B cell (primary cell): ENCODE measurements at places on chromosomes 7 and 10. TPM values are rescaled to one million over a fixed set of nuclear protein-coding genes. Genes with fewer than 3 reads are reported as not detected.

MYH16 gene
- total RNA-seq, result not detected in 2 replicates

LRIT1 gene
- not detected in 2 replicates for total RNA-seq

STEAP2 gene
- not detected in 2 replicates for total RNA-seq

CALHM3 gene
- total RNA-seq, result not detected in 2 replicates

DEPP1 gene
- not detected in 2 replicates for total RNA-seq

NME8 gene
- not detected in 2 replicates for total RNA-seq

MYOZ1 gene
- not detected in 2 replicates for total RNA-seq

GATA3 gene
- total RNA-seq, result 0.49 and 0.94 TPM in 2 replicates

EPO gene
- not detected in 2 replicates for total RNA-seq

TLX1 gene
- total RNA-seq, result not detected in 2 replicates

DPYSL4 gene
- 0.22 TPM in 1 of 2 replicates, not detected in the other for total RNA-seq

OPALIN gene
- not detected in 2 replicates for total RNA-seq

YWHAG gene
- 51.6 and 51.9 TPM in 2 replicates for total RNA-seq

WDFY4 gene
- 560 and 570 TPM in 2 replicates for total RNA-seq

TSPAN14 gene
- 54.9 and 55.3 TPM in 2 replicates for total RNA-seq

CAV2 gene
- not detected in 2 replicates for total RNA-seq

COL13A1 gene
- not detected in 2 replicates for total RNA-seq

CDK1 gene
- total RNA-seq, result 0.71 and 1.1 TPM in 2 replicates

INTS15 gene
- 57.1 and 57.8 TPM in 2 replicates for total RNA-seq

CDHR1 gene
- total RNA-seq, result 1.3 and 1.7 TPM in 2 replicates

FGL2 gene
- 6.5 and 7.0 TPM in 2 replicates for total RNA-seq

ZNF488 gene
- not detected in 2 replicates for total RNA-seq

PANK1 gene
- 1.8 and 2.9 TPM in 2 replicates for total RNA-seq

ADAM22 gene
- total RNA-seq, result 1.8 and 2.0 TPM in 2 replicates

VPS26A gene
- 29.9 and 35.3 TPM in 2 replicates for total RNA-seq

PLEKHS1 gene
- not detected in 2 replicates for total RNA-seq

INHBA gene
- total RNA-seq, result not detected in 2 replicates

UTF1 gene
- total RNA-seq, result 0.25 TPM in 1 of 2 replicates, not detected in the other

ZNF107 gene
- total RNA-seq, result 70.7 and 73.7 TPM in 2 replicates

SPDYE2 gene
- total RNA-seq, result 0.47 and 0.58 TPM in 2 replicates

PPP1R17 gene
- total RNA-seq, result 0.20 TPM in 1 of 2 replicates, not detected in the other

SEMA3A gene
- 0.41 TPM in 1 of 2 replicates, not detected in the other for total RNA-seq

SPDYE8 gene
- total RNA-seq, result not detected in 2 replicates

GPR141 gene
- total RNA-seq, result not detected in 2 replicates

ASAH2 gene
- total RNA-seq, result 0.44 and 1.9 TPM in 2 replicates

CALHM1 gene
- 0.34 and 0.41 TPM in 2 replicates for total RNA-seq

MKX gene
- not detected in 2 replicates for total RNA-seq

NODAL gene
- not detected in 2 replicates for total RNA-seq

PDK4 gene
- total RNA-seq, result 6.8 and 7.1 TPM in 2 replicates

RBM20 gene
- total RNA-seq, result not detected in 2 replicates

HOXA4 gene
- total RNA-seq, result 0.24 TPM in 1 of 2 replicates, not detected in the other

EMX2 gene
- not detected in 2 replicates for total RNA-seq

CTAGE4 gene
- not detected in 2 replicates for total RNA-seq

CHCHD1 gene
- 14.7 and 15.3 TPM in 2 replicates for total RNA-seq

KCNK18 gene
- not detected in 2 replicates for total RNA-seq

ADAMTS14 gene
- not detected in 2 replicates for total RNA-seq

FXYD4 gene
- not detected in 2 replicates for total RNA-seq
